ENCODE measurements at places on chromosomes 2 and 18.

- DNase-seq, result peak; percentile 69
- H3K27ac ChIP-seq, result peak overlapping the region; percentile 90
- peaks cover 18% of the 10 kb centered on the region for H3K36me3 ChIP-seq
- peaks cover 52% of the 10 kb centered on the region for H3K4me1 ChIP-seq
Observed at GRCh38 chr2:106095478-106096298, 98.4 kb downstream of the UXS1 start.

GRCh38 chr2:36482576-36483214, 115.3 kb downstream of the FEZ2 start:
- H3K4me3 ChIP-seq, result no peak overlapping the region
- no peak for DNase-seq
- no peaks in the 10 kb centered on the region for H3K27me3 ChIP-seq
- H3K27ac ChIP-seq, result no peak overlapping the region
- no peaks in the 10 kb centered on the region for H3K36me3 ChIP-seq

GRCh38 chr2:110820128-110820527, 87.8 kb downstream of the ACOXL start:
- H3K27ac ChIP-seq, result no peak overlapping the region
- no peaks in the 10 kb centered on the region for H3K4me1 ChIP-seq
- H3K36me3 ChIP-seq, result no peaks in the 10 kb centered on the region
- no peak overlapping the region for H3K4me3 ChIP-seq
- no peak for DNase-seq

- no peaks in the 10 kb centered on the region for H3K36me3 ChIP-seq
- H3K27ac ChIP-seq, result no peak overlapping the region
- no peak for DNase-seq
- peaks cover 25% of the 10 kb centered on the region for H3K27me3 ChIP-seq
- no peak overlapping the region for H3K4me3 ChIP-seq
- H3K4me1 ChIP-seq, result peaks cover 21% of the 10 kb centered on the region
Observed at GRCh38 chr2:231929961-231930592, 3.9 kb upstream of the NPPC start.

GRCh38 chr2:56224316-56224715, 40.5 kb downstream of the CCDC85A start:
- H3K4me1 ChIP-seq, result no peaks in the 10 kb centered on the region
- no peak overlapping the region for H3K4me3 ChIP-seq
- no peaks in the 10 kb centered on the region for H3K36me3 ChIP-seq
- no peak overlapping the region for H3K27ac ChIP-seq
- no peaks in the 10 kb centered on the region for H3K27me3 ChIP-seq

DNA sequence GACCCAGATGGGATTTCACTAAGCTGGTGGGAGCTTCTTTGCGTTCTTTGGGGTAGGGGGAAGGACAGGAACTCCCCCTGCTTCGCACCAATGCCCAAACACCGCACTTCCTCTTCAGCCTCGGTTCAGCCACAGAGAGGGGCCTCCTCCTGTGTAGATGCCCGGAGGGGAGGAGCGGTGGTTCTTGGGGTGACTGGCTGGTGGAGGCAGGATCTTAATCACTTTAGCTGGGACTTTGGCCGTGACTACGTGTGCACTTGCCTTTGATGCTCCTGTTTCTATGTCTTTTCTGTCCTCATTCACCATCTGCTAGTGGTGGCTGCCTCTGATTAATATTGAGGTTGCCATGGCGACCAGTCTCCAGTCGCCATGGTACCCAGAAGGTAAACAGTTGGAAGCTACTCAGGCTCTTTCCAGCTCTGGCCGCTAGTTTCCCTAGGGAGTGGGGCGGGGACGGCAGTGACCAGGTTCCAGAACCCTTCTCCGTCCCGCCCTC, 1.9 kb downstream of the CNGA3 start:
- H3K27me3 ChIP-seq, result peaks cover 31% of the 10 kb centered on the region
- peaks cover 3% of the 10 kb centered on the region for H3K4me1 ChIP-seq
- no peak overlapping the region for H3K27ac ChIP-seq
- no peak overlapping the region for H3K4me3 ChIP-seq
- no peaks in the 10 kb centered on the region for H3K36me3 ChIP-seq
- DNase-seq, result no peak

- no peak for DNase-seq
- no peak overlapping the region for H3K4me3 ChIP-seq
- no peaks in the 10 kb centered on the region for H3K36me3 ChIP-seq
- no peaks in the 10 kb centered on the region for H3K4me1 ChIP-seq
Observed at GRCh38 chr2:43068041-43068533, 158.3 kb downstream of the ZFP36L2 start.

GRCh38 chr2:67649331-67650261, 252.5 kb downstream of the ETAA1 start:
- H3K36me3 ChIP-seq, result no peaks in the 10 kb centered on the region
- H3K27me3 ChIP-seq, result no peaks in the 10 kb centered on the region
- H3K4me1 ChIP-seq, result no peaks in the 10 kb centered on the region
- DNase-seq, result no peak

GRCh38 chr2:25453199-25453905, 111.6 kb upstream of the DNMT3A start:
- H3K27me3 ChIP-seq, result no peaks in the 10 kb centered on the region
- H3K36me3 ChIP-seq, result no peaks in the 10 kb centered on the region
- no peak overlapping the region for H3K27ac ChIP-seq
- no peaks in the 10 kb centered on the region for H3K4me1 ChIP-seq
- DNase-seq, result no peak

- no peaks in the 10 kb centered on the region for H3K27me3 ChIP-seq
- H3K4me1 ChIP-seq, result no peaks in the 10 kb centered on the region
- DNase-seq, result no peak
Observed at GRCh38 chr2:11667866-11668637, 1.9 kb downstream of the NTSR2 start.

Data from effector memory CD4-positive, alpha-beta T cell (primary cell).